Esophagus squamous epithelium (tissue), 5 donors: ENCODE measurements at places on chromosomes 11 and 22.

GRCh38 chr11:88814076-88814475 lies 251.7 kb downstream of the GRM5 start:
- DNase-seq, result no peak

DNA sequence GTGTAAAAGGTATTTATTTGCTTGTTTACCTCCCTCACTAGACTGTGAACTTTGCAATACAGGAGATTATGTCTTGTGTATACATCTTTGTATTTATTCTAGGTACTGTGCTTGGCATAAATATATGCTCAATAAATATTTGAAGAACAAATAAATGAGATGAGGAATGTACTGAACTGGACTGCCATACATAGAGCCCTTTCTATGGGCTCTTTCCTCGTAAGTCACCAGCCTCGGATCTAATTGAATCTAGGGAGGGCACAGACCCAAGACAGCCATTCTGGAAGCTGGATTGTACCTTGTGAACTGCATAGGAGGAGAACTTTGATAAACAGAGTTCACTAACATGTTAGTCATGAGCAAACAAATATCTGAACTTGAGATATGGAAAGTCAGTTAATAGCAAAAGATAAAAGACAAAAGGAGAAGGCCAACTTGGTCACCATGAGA lies 503.9 kb downstream of the INSC start:
- DNase-seq, result no peak

GRCh38 chr11:43736502-43737200 lies 56.1 kb downstream of the HSD17B12 start:
- DNase-seq, result no peak

GRCh38 chr11:45225277-45225676 lies 60.9 kb downstream of the SYT13 start:
- DNase-seq, result no peak

- no peak for DNase-seq
These were observed 569.6 kb upstream of the LARGE1 start for GRCh38 chr22:34489861-34490260.

DNA sequence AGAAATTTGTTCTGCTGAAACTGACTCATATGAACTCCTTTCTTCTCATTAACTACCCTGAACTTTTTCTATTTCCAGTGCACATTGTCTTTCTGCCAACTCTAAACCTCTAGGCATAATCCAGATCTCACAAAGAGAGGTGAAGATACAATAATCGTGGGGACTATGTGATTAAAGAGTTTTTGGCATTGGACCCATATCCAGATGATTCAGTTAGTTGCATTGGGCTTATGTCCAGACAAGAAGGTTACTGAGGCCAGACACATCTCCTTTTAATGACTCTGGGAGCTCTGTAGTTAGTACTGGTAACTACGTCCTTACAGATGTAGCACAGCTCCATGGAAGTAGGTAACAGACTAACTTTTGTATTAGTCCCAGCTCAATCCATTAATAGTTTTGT lies 273.0 kb downstream of the CASP12 start:
- no peak for DNase-seq

DNA sequence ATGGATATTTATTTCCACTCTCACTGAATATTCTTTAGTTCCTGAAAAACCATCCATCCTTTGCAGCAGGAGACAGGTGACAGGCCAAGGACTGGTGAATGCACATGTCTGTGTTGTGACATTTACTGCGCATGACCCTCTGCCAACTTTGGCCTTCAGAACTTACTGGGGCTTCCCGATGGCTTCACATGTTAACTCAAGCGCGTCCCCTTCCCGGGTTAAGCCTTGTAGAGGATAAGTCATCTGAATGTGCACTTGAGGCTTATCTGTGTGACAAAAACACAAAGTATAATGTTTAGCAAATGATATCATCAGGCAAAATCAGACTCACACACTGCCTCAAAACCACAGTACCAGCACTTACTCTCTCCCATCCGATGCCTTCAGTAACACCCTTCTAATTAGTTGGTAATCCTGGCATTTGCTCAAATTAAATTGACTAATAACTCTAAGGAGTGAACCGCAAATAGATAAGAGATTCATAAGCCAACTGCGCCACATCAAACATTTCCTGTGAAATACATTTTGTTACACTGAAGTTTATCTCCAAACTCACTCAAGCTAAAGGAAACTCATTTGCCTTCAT lies 286.4 kb downstream of the CADM1 start:
- no peak for DNase-seq

GRCh38 chr11:69559181-69559580 lies 77.7 kb downstream of the LINC01488 start:
- no peak for DNase-seq

GRCh38 chr11:117731722-117732290 lies 65.2 kb downstream of the DSCAML1 start:
- no peak for DNase-seq

GRCh38 chr11:123590296-123590912 lies 64.0 kb downstream of the SCN3B start:
- DNase-seq, result no peak

- no peak for DNase-seq
These were observed 15.9 kb downstream of the BCR start for GRCh38 chr22:23196165-23196564.

- DNase-seq, result no peak
These were observed 25.5 kb downstream of the NNMT start for GRCh38 chr11:114321621-114322257.

- no peak for DNase-seq
These were observed 47.0 kb upstream of the PSMA1 start for GRCh38 chr11:14567064-14567651.

DNA sequence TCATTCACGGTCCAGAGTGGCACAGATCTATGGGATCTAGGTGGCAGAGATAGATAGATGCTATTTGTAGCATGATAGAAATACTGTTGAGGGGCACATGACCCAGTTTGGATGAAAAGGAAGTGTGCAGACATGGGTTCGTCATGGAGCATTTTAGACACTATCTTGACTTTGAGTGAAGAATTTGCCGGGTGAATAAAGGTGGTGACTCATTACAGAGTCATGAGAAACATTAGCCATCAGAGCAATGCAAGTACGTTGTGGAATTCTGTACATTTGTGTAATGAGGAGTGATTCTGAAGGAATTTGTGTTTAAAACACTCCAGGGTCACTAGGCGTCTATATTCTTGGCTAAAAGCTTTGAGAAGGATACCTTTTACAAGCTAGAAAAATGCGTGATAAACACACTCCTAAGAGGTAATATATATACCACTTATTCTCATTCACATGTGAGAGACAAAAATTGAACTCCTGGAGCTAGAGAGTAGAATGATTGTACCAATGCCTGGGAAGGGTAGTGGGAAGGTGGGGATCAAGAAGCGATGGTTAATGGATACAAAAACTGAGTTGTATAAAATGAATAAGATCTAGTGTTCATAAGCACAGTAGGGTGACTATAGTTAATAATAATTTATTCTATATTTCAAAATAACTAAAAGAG lies 593.7 kb upstream of the LUZP2 start:
- no peak for DNase-seq

GRCh38 chr11:40401132-40401853 lies 1058.2 kb downstream of the LRRC4C start:
- no peak for DNase-seq
